ENCODE measurements at places on chromosomes 4 and X.

DNA sequence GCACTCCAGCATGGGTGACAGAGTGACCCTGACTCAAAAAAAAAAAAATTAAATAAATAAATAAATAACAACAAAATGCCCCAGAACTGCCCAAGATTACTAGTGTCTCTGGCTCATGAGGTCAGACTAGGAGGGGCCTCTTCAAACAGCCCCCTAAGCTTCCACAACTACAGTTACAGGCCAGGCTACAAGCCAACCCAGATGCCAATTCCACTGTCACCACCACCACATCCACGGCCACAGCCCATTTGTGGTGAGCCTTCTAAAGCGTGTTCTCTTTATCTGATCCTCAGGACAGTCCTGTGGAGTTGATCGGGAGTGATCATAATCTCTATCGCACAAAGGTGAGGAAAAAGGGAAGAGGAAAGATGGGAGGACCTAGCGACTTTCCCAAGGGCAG lies 36.6 kb downstream of the IGFBP7 start:
- no peak for DNase-seq

DNA sequence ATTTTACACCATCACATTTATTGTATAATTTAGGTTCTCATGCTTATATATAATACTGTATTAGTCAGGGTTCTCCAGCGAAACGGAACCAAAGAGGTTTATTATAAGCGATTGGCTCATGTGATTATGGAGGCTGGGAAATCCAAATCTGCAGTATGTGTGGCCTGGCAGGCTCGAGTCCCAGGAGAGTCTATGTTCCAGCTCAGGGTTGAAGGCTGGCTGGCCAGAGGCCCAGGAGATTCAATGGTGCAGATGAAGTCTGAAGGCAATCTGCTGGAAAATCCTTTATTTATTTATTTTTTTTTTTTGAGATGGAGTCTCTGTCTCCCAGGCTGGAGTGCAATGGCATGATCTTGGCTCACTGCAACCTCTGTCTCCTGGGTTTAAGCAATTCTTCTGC lies 63.0 kb upstream of the WDFY3 start:
- no peak for DNase-seq

- DNase-seq: no peak
Observed at GRCh38 chr4:8727546-8728510, 135.3 kb downstream of the CPZ start.

DNA sequence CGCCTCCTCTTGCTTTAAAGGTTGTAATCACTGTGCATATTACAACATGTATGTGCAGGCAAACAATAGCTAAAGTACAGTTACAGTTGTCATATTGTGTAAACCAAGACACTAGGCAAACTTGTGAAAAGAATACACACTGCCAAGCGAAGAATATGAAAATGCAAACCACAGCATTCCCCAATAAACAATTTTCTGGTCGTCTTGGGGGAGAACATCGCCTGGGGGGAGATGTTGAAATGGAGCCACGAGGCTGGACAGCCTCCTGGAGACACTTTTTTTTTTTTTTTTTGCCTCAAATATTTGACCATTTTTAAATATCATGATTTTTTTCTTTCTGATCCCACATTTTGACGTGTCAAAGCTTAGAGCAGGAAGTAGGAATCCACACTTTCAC lies 51.7 kb upstream of the PDLIM3 start:
- no peak for DNase-seq

- DNase-seq: no peak
Observed at GRCh38 chr4:2290974-2291704, 29.2 kb upstream of the MXD4 start.

DNA sequence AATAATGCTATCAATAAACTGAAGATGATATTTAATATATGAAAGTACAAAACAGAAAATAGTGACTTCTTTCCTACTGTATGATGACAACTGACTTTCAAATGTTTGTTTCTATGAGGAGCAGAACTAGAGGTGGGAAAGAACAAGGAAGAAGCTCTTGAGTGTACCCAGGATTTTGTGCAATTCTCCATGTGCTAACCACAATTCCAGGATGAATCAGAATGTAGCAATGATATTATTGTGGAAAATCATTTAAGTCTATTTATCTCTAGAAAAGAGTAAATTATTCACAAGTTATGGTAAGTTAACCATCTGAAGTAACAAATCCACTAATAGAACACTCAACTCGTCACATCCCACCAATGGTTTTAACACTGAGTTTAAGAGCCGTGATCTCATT lies 324.1 kb upstream of the EMCN start:
- DNase-seq: no peak

DNA sequence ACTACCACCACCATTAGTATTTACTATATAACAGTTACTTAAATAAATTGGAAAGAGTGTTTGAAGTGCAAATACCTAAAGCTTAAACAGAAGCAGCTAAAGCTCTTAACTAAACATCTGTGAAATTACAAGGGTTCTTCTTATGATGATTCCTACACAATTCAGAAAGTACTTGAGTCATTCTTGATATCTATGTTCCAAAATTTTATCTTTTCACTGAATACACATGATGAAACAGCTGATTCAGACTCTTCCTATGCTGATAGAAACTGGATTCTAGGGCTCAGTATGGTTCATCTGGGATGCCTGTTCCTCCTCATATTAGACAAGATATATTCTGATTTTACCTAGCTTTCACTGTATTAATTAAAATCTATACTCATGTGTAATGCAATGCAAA lies 13.6 kb downstream of the EREG start:
- DNase-seq: no peak

DNA sequence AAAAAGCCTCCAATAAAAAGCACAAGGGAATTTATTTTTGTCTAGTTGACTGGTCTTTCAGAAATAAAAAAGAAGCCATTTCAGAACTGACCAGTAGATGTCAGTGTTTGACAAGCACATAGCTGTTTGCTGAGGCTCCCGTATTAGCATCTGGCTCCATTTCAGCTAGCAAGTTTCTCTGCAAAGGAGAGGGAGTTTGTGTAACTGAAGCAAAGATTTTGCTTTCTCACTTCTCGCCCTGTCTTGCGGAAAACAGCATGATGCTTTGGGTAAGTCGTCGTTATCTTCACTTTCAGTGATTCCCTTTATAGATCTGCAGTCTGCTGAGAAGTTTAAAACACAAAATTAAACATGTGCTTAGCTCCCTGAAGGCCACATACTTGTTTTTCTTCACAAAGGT lies 85.5 kb downstream of the CT47B1 start:
- DNase-seq: peak; percentile 12

GRCh38 chrX:110408949-110409588 lies 50.4 kb downstream of the RTL9 start:
- no peak for DNase-seq

DNA sequence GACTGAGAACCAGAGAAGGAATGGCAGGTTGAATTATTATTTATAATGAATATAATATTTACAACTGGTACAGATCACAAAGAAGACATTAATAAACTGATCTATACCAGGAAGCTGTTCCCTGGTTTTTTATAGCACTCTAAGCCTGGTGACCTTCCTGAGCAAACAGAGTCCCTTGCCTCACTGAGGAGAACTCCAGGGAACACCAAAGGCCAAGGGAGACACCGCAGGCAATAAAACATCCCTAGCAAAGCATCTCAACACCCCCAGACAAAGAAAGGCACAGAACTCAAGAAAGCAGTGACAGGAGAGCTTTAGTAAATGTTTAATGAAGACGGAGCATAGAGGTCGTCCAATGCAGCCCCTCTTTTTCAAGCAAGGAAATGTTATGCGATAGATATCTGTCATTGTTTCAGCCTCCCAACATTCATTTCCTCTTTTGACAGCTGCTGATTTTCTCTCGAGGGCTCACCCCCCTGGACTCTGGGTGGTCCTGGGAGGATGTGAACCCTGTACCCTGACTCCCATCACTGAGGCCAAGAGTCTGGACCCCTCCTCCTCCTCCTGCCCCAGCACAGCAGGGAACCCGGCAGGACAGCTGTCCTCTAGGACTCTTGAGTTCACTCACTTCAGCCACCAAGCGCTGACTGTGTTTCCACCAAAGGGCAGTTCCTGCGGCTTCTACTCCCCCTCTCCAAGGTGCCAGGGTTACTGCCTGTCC lies 342.5 kb upstream of the GATB start:
- no peak for DNase-seq

DNA sequence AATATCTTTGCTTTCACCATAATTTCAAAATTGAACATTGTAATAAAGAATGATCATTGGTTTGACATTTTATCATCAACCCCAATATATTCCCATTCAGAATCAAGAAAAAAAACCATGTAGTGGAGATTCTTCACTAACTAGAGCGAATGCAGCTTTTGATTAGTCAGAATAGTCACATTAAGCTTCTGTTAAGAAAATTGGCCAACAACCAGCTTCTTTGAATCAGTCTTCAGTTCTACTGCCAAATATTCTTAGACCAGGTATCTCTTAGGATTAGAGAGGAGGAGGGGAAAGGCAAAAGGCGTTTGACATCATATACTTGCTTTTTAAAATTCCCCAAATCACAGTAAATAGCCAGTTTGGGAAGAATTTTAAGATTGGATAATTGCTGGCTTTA lies 22.2 kb upstream of the TBC1D8B start:
- DNase-seq: no peak

DNA sequence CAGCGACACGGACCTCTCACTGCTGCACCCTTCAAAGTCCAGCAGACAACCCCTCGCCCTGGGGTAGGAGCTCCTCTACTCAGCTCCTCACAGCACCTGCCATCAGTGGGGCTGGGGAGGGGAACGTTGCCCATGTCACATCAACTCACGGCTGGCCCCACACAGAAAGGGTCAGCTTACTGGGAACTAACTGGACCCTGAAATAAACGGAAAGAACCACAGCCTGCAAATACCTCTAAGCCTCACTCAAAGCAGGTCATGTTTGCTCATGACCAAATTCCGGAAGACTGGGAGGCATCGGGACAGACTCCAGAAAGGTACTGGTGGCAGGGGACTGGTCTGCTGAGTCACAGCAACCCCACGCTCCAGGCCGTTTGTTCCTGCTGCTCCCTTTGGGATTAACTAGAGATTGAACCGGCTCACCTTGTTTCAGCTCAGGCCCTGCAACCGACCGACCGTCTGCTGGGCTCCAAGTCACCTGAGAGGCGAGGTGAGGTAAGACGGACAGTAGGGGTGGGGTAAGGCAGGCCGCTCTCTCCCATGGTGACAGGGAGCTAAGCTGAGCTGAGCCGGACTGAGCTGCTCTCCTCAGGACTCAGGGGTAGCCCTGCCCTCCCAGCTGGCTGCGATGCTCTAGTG lies 5.6 kb downstream of the G6PD start:
- DNase-seq: no peak

DNA sequence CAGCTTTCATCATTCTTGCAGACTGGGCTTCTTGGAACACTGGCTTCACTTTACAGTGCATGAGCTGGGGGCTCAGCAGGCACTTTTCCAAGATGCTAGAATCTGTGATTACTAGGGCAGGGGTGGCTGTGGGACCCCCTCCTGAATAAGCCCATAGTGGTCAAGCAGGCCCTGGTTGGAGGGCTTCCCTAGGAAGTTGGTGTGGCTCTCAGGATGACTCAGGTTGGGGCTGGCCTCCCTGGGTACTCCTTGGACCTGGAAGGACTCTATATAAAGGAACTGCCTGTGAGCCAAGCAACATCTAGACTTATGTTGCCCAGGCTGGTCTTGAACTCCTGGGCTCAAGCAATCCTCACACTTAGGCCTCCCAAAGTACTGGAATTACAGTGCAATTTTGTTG lies 88.3 kb upstream of the HELT start:
- DNase-seq: no peak

- DNase-seq: no peak
Observed at GRCh38 chr4:62450740-62451139, 1250.6 kb downstream of the ADGRL3 start.

DNA sequence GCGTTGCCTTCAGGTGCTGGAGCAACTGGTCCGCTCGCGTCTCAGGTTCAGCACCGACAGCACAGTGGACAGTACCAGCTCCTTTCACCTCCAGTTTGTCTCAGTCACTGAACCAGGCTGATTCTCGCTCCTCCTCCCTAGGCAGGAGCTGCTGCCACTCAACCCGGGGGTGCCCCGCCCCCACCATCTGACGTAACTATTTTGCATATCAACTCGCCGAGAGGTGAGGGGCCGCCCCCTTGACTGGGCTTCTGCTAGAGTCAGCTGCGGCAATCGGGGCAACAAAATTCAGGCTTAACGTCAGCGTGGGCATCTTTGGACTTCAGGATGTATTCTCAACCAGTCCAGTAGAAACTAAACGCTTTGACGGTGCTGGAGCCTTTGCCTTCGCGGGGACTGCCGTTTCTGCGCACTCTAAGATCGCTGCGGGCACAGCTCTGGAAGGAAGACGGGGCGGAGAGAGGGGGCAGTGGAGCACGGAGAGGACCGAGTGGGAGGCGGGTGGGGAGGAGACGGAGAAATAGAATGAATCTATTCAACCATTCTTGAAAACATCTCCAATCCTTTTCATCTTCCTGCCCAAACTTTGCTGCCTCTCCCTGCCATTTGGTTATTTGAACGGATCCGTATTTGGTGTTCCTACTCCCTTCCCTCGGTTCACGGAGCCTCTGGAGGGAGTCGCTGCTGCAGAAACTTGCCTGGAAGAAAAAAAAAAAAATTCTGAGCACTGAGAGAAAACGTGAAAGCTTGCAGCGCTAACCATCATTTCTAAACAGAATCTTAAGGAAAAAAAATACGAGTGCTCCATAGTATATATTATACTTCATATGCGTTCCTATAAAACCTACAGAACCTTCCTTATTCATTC lies at the start of gene FSTL5:
TSS of gene FSTL5 (minus strand) at position 109 of the 868 bp plus-strand sequence. CDS start 52,604 bp downstream, outside the sequence.
- DNase-seq: peak; percentile 73

DNA sequence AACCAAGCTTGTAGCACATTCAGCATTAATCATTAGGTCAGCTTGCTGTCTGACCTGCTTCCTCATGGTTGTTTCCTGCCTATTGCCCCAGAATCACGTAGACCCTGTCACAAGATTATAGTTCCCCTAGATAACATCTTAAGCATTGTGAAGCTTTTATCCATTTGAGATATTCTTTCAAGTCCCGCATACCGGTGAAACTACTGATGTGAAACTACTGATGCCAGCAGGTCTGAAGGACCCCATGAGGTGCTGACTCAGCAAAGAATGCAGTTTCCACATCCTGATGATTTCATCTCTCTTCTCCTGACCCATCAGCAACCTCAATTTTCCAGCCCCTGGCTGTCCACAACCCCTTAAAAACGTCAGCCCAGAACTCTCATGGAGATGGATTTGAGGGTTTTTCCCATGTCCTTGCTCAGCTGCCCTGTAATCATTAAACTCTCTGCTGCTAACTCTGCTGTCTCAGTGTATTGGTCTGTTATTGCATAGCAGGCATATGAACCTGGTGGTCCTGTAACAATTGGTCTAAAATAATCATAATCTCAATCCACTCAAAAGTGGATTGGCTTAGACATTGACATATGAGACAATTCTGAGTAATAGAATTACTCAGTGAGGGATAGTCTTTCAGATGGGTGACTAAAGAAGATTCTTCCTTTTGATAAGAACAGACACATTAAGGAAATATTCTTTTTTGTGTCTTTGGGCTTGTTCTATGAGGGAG lies 26.3 kb upstream of the UBA6 start:
- DNase-seq: no peak

Data from NCI-H1417 (cell line).